A549 treated with Mapracorat at 1 μM for 4 hours (cell line): ENCODE measurements at places on chromosomes 16 and 17. TPM values are rescaled to one million over a fixed set of nuclear protein-coding genes. Genes with fewer than 3 reads are reported as not detected.

The TMIGD1 gene
- total RNA-seq, result not detected in 5 replicates

The CDR2L gene
- total RNA-seq, result 57.0 to 76.4 TPM (median 74.4 TPM) in 5 replicates

The KCNG4 gene
- total RNA-seq, result not detected in 5 replicates

The TM4SF5 gene
- 0.50 to 1.3 TPM (median 0.73 TPM) in 5 replicates for total RNA-seq

The DOC2A gene
- 1.2 to 2.6 TPM (median 1.9 TPM) in 5 replicates for total RNA-seq

The CCDC78 gene
- 4.4 to 8.3 TPM (median 6.5 TPM) in 5 replicates for total RNA-seq

The SGCA gene
- 0.60 to 2.7 TPM (median 1.6 TPM) in 5 replicates for total RNA-seq

The ZPBP2 gene
- total RNA-seq, result not detected in 5 replicates

The QRICH2 gene
- 0.45 to 1.5 TPM (median 1.2 TPM) in 5 replicates for total RNA-seq

The ASPA gene
- not detected in 5 replicates for total RNA-seq

The IL34 gene
- total RNA-seq, result 0.36 to 0.56 TPM (median 0.51 TPM) in 5 replicates

The NAGS gene
- 0.77 to 1.5 TPM (median 1.1 TPM) in 5 replicates for total RNA-seq

The MT3 gene
- total RNA-seq, result 0.29 to 0.64 TPM (median 0.48 TPM) in 3 of 5 replicates, not detected in the others

The SNN gene
- 14.7 to 19.4 TPM (median 18.1 TPM) in 5 replicates for total RNA-seq

The LITAF gene
- 174 to 200 TPM (median 182 TPM) in 5 replicates for total RNA-seq

The HMOX2 gene
- 59.8 to 67.5 TPM (median 63.6 TPM) in 5 replicates for total RNA-seq

The LGALS9B gene
- total RNA-seq, result 0.10 TPM in 1 of 5 replicates, not detected in the others

The CDRT15 gene
- total RNA-seq, result not detected in 5 replicates

The ITGB4 gene
- total RNA-seq, result 92.0 to 109 TPM (median 95.3 TPM) in 5 replicates

The HBZ gene
- total RNA-seq, result 0.19 TPM in 1 of 5 replicates, not detected in the others

The ARL5C gene
- total RNA-seq, result not detected in 5 replicates

The FBF1 gene
- 5.1 to 9.4 TPM (median 8.9 TPM) in 5 replicates for total RNA-seq

The CCDC200 gene
- not detected in 5 replicates for total RNA-seq

The KRTAP1-3 gene
- not detected in 5 replicates for total RNA-seq

The CD300A gene
- 0.22 TPM in 1 of 5 replicates, not detected in the others for total RNA-seq

The RNF112 gene
- total RNA-seq, result 0.57 to 1.4 TPM (median 0.92 TPM) in 5 replicates

The CCL13 gene
- not detected in 5 replicates for total RNA-seq

The KRT16 gene
- total RNA-seq, result 0.62 to 1.2 TPM (median 1.0 TPM) in 5 replicates

The FGF11 gene
- 0.82 to 1.3 TPM (median 0.82 TPM) in 5 replicates for total RNA-seq

The XAF1 gene
- total RNA-seq, result 0.10 TPM in 1 of 5 replicates, not detected in the others

The KLHL11 gene
- total RNA-seq, result 2.0 to 3.0 TPM (median 2.9 TPM) in 5 replicates

The RPA1 gene
- total RNA-seq, result 61.3 to 81.1 TPM (median 71.4 TPM) in 5 replicates

The CD300H gene
- 0.31 to 0.57 TPM in 2 of 5 replicates, not detected in the others for total RNA-seq

The HOXB3 gene
- 4.2 to 6.1 TPM (median 5.1 TPM) in 5 replicates for total RNA-seq

The TBC1D3I gene
- total RNA-seq, result 0.23 to 0.35 TPM (median 0.27 TPM) in 3 of 5 replicates, not detected in the others

The IL32 gene
- total RNA-seq, result 21.6 to 34.9 TPM (median 26.1 TPM) in 5 replicates

The PLCG2 gene
- 2.4 to 5.0 TPM (median 4.1 TPM) in 5 replicates for total RNA-seq

The ACD gene
- total RNA-seq, result 25.9 to 36.9 TPM (median 36.1 TPM) in 5 replicates

The PRSS33 gene
- total RNA-seq, result not detected in 5 replicates

The KRTAP4-9 gene
- total RNA-seq, result not detected in 5 replicates

The LCMT1 gene
- total RNA-seq, result 35.2 to 40.7 TPM (median 37.8 TPM) in 5 replicates
